ENCODE measurements at places on chromosomes 4 and X. TPM values are rescaled to one million over a fixed set of nuclear protein-coding genes. Genes with fewer than 3 reads are reported as not detected.

Gene BCORL1
- 13.8 TPM for total RNA-seq

Gene UGT2B15
- not detected for total RNA-seq

GRCh38 chr4:55251342-55251741 lies 94.7 kb upstream of the SRD5A3 start:
- DNase-seq = no peak

DNA sequence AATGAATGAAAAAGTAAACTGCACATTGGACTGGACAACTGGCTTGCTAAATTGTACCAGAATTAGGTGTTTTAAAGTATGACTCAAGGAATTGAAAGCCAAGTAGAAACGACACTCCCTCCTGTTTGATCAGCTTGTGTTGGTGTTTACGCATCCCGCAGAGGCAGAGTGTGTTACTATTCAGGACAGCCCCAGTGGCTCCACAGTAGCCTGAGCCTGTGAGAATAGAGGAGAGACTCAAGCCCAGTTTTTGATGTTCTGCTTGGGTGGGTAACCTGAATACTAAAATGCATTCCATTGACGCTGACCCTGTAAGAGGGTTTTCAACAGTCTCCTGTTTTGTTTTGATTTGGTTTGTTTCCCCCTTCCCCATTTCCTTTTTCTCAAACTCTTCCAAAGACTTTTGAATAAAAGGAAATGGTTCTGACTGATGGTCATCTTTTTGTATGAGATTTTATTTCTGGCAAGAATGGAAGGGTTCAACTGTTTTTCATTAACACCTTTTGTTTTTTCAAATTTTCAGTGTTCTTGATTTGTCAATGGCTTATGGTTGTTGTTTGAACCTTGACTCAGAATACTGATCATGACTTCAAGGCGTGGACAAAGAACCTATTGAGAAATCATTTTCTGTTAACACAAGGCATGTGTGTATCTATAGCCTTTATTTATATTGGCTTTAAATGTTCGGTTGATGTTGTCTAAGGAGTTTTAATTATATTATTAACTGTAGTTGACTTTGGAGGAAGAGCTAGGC lies 10.2 kb downstream of the ADGRL3 start:
- no peak for DNase-seq

Measured in HFFc6 (cell line).